Suppressor macrophage treated with lipopolysaccharide for 1 hour (primary cell): ENCODE measurements at places on chromosomes 3 and 15.

DNA sequence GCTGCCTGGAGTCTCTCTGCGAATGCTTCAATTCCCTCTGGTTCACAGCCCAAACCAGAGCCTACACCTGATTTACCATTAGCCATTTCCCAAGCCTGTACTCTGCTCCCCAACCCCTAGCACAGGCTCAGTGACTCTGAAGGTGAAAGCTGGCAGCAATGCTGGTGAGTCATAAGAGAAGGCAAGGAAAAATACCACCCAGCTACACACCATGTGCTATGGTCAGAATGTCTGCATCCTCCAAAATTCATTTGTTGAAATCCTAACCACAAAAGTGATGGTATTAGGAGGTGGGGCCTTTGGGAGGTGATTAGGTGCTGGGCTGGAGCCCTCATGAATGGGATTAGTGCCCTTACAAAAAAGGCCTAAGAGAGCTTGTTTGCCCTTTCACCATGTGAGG, 117.1 kb upstream of the TJP1 start:
- DNase-seq, result no peak

- DNase-seq, result no peak
Observed at GRCh38 chr3:156304406-156304805, 184.0 kb downstream of the KCNAB1 start.

DNA sequence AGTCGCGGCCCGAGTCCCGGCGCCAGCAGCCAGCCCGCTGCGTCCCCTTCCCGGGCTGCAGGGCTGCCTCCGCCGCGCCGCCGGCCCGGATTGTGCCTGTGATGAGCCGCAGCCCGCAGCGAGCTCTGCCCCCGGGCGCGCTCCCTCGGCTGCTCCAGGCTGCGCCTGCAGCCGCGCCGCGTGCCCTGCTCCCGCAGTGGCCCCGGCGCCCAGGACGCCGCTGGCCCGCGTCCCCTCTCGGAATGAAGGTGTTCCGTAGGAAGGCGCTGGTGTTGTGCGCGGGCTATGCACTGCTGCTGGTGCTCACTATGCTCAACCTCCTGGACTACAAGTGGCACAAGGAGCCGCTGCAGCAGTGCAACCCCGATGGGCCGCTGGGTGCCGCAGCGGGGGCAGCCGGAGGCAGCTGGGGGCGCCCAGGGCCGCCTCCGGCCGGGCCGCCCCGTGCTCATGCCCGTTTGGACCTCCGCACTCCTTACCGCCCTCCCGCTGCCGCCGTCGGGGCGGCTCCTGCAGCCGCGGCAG, 1.2 kb downstream of the CHST2 start:
- DNase-seq, result peak; percentile 68

DNA sequence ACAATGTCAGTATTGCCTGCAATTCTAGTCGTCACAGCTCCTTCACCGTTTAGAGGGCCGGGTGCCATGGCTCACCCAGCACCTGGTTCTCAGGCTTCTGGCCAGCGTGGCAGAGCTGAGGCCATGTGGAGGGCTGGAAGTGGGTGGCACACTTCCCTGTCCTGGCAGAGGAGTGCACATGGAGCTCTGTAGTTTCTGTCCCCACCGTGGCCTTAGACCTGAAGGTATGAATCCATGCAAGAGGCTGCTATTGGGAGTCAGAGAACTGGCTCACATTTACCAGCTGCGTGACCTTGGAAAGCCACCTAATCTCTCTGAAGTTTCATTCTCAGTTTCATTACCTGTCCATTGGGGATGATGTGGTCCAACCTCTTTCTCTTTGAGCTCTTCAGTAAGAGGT, 22.2 kb downstream of the EPHB1 start:
- no peak for DNase-seq

GRCh38 chr15:87940768-87941167, 315.8 kb downstream of the NTRK3 start:
- no peak for DNase-seq
